ENCODE measurements at places on chromosomes 5 and 9. TPM values are rescaled to one million over a fixed set of nuclear protein-coding genes. Genes with fewer than 3 reads are reported as not detected.

- no peaks in the 10 kb centered on the region for H3K36me3 ChIP-seq
- DNase-seq = no peak
- H3K27me3 ChIP-seq = no peaks in the 10 kb centered on the region
- H3K4me3 ChIP-seq = no peak overlapping the region
- H3K27ac ChIP-seq = no peak overlapping the region
- no peaks in the 10 kb centered on the region for H3K4me1 ChIP-seq
These were observed 758.7 kb upstream of the ZNF608 start for GRCh38 chr5:125505115-125505514.

GRCh38 chr9:91945277-91946085, 4.5 kb downstream of the ROR2 start:
- H3K4me1 ChIP-seq = no peaks in the 10 kb centered on the region
- peaks cover 67% of the 10 kb centered on the region for H3K27me3 ChIP-seq
- no peak for DNase-seq
- H3K36me3 ChIP-seq = no peaks in the 10 kb centered on the region
- H3K27ac ChIP-seq = no peak overlapping the region

DNA sequence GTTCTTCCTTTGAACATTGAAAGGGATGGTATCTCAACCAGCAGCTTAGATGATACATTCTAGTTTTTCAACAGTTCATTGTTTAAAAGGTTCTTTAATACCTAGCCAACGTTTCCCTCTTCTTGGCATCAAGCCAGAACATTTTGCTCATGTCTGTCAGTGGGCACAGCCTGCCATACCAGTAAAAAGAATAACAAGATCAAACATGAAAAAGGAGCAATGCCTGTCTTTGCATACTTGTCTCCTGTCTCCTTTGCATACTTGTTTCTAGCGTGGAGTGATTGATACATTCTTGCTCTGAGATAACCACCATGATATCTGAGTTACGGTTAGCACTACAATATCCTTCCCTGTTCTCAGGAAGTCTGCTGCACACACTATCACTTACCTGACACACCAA, 248.6 kb upstream of the DAPK1 start:
- H3K4me1 ChIP-seq = no peaks in the 10 kb centered on the region
- no peak overlapping the region for H3K4me3 ChIP-seq
- H3K36me3 ChIP-seq = no peaks in the 10 kb centered on the region
- no peak for DNase-seq
- peaks cover 22% of the 10 kb centered on the region for H3K27me3 ChIP-seq
- H3K27ac ChIP-seq = no peak overlapping the region

Gene SV2C
- 0.23 TPM for total RNA-seq

Gene SAXO1
- total RNA-seq = not detected
